Occipital lobe (tissue), 3 donors: ENCODE measurements at places on chromosomes 16 and 17.

GRCh38 chr16:48446534-48446920, 61.3 kb upstream of the SIAH1 start:
- no peak for DNase-seq

DNA sequence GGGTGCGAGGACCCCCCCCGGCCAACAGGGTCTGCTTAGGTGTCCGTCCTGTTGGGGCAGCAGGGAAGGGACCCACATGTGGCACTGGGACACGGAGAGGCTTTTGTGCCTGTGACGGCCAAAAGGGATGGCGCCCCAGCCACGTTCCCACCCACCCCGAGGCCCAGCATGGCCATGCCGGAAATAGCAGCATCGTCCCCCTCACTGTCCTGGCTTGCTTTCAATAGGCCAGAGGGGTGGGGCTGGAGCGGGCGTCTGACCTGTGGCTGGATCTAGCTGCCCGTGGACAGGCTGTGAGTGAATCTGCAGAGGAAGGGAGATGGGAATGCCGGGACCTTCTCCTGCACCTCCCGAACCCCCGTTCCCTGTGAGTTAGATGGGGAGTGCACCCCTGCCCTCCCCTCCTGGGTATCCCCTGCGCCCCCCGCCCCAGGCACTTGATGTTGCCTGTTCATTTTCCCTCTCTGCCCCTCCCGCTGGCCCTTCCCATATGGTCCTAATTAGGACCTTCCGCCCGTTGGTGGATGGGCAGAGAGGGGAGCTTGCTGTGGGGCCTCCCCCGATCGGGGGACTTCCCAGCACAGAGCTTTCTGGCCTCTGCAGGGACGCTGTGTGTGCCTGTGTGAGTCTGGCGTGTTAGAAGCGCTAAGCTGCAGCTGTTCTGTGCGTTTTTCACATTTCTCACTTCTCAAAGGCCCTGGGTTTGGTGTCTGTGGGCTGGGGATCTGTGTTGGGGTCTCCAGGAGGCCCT, 292.8 kb downstream of the SEC14L1 start:
- no peak for DNase-seq

- no peak for DNase-seq
Observed at GRCh38 chr17:2338315-2338657, 985 bp downstream of the SGSM2 start.

- no peak for DNase-seq
Observed at GRCh38 chr17:80189611-80190010, 19.8 kb downstream of the CARD14 start.

DNA sequence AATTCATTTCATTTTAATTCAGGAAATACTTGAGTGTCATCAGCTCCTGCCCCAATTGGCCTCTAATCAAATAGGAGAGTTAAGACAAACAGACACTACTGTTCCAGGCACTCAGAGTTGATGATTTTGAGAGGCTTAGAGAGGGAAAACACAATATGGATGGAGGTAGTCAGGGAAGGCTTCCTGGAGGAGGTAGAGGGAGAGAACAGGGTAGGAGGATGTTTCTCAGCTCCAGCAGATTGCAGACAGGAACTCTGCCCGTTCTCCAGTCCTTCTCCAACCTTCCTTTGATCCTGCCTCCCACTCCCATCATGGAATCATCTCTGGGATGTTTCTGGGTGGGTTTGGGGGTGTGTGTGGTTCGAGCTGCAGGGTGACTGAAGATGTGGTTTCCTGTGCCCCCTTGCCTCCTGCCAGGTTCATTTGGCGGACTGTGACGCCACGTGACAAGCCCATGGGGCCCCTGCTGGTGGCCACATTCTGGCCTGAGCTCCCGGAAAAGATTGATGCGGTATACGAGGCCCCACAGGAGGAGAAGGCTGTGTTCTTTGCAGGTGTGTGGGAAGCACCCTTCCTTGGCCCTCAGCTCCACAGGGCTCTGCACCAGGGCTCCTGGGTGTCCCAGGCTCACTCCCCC, 12.2 kb upstream of the LPCAT2 start:
- DNase-seq = no peak

- DNase-seq = no peak
Observed at GRCh38 chr17:45339646-45340605, 23.1 kb upstream of the MAP3K14 start.

GRCh38 chr17:41848788-41849187, 11.2 kb downstream of the KLHL10 start:
- no peak for DNase-seq

GRCh38 chr16:47732523-47733111, 271.5 kb downstream of the PHKB start:
- no peak for DNase-seq

GRCh38 chr16:1772362-1772907, at the start of gene EME2:
Gene EME2 (plus strand): TSS chr16:1772810. CDS start chr16:1773228, 418 bp downstream.
- DNase-seq = no peak

DNA sequence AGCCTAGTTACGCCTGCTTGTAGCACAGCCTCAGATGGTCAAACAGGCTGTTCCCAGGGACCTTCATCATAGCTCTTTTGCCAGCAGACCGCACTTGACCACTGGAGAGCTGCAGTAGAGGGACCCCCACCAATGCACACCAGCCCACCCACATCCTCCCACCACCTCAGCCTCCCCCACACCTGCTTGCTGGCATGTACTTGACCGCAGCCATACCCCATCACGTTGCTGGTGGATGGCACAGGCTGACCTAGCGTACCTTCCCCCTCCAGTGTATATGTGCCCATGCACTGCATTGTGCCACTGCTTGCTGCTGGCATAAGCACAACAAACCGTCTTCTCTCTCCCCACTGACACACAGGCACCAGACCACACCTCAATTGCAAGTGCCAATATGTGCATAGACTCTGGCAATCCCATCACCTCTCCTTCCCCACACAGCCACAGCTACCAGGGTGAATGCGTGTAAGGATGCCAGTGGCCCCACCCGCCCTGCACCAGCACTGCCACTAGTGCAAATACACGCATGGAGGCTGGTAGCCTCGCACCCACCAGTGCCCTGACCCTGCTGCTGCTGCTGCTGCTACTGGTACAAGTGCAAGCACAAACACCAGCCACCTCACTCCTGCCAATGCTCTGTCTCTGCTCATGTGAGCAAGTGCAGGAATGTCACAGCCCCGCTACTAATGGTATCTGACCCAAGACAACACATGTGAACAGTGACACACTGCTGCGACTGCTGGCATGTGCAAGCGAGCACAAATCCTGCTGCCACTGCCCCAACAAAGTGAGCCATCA, 1377.6 kb downstream of the CDH11 start:
- no peak for DNase-seq

GRCh38 chr17:1234455-1234854, 35.8 kb upstream of the BHLHA9 start:
- DNase-seq = no peak

DNA sequence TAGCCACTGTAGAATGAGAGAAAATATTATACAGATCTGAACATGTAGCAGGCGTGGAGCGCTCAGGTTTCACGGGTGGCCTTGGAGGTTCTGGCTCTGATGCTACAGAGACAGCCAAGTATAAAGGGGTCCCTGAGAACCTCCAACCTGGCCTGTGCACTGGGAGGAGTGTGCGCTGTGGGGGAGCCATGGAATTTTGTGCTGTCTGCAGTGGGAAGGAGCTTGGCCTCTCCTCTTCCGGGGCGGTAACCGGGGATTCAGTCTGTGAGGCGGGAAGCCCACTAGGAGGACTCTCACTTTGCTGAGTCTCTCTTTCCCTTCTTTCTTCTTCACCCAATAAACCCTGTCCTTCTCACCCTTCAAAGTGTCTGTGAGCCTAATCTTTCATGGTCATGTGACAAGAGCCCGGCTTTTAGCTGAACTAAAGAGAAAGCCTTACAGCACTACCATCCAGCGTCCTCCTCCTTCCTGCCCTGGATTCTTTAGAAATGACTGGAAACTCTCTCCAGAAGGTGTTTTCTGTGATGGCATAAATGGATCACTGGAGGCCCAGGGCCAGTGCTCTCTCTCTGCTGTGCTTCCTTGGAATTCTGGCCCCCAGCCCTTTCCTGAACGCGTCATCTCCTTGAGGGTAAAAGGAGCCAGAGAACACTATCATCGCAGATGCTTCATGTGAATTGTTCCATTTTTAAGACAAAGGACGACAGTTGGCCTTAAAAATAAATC, 232.1 kb upstream of the CACNG5 start:
- DNase-seq = peak; percentile 20

GRCh38 chr17:39701012-39701783, 1.3 kb downstream of the ERBB2 start:
- no peak for DNase-seq

- DNase-seq = no peak
Observed at GRCh38 chr17:76772842-76773525, 35.1 kb downstream of the MFSD11 start.

GRCh38 chr16:69438465-69438864, 14.0 kb downstream of the CYB5B start:
- DNase-seq = no peak

- no peak for DNase-seq
Observed at GRCh38 chr16:48235556-48236136, 8.5 kb upstream of the LONP2 start.

DNA sequence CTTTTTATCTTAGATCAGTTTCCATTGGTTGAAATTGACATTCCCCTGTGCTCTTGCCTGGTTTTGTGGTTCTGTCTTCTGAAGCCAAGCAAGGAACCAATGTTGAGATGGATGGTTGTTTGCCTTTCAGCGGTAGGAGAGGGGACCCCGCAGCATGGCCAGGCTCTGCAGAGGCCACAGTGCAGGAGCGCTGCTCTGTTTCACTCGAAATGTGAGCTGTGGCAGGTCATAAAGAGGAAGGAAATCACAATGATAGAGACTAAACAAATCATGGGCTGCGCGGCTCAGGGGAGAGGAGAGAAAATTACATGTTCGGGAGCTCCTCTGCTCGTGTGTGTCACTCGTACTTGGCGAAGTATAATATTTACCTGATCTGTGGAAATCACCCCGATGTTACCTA, 148.2 kb downstream of the SNX29 start:
- DNase-seq = no peak

DNA sequence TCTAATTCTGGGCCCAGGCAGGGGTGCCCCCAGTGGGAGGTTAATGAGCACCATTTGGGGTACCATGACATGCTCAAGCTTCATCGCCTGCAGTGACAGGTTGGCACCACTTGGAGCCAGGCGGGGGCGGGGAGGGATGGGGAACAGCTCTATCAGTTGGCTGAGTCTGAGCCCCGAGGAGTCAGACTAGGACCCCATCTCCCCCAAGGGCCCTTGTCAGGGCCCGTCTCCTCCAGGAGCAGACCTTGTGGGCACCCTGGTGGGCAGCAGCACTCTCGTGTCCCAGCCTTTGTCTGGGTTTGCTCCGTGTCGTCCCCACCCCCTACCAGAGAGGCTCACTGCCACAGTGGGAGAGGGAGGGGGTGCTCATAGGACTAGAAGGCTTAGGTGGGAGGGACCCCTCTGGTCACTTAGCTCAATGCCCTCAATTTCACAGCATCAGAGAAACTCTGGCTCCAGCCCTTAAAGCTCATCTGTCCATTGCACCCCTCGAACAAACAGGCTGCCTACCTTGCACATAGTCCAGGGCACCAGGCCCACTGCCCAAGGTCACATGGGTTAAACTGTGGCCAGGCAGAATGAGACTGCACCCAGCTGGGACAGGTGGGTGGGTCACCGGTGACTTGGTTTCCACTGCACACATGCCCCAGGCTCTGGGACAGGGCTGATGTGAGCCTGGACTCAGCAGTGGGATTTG, 4.1 kb downstream of the PPP1R9B start:
- DNase-seq = no peak

GRCh38 chr17:66779237-66779606, 55.7 kb upstream of the CACNG5 start:
- DNase-seq = no peak

GRCh38 chr17:50268743-50269275, 5.5 kb upstream of the TMEM92 start:
- no peak for DNase-seq

DNA sequence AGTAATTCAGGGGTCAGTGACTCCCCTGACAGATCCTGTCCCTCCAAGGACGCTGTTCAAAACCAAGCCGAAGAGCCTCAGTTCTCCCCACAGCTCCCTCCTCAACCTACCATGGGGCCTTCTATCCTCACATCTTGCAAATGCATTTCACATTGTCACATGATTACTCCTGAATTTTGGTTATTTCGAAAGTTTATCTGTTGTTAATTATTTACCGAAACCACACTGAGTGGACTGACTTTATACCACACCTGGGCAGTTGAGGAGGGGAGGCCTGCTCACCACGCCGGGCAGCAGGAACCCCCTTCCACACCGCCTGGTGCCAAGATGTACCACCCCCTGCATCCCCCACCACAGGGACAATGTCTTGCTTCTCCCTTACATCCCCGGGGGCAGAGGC, 4.7 kb downstream of the TIMP2 start:
- DNase-seq = no peak

DNA sequence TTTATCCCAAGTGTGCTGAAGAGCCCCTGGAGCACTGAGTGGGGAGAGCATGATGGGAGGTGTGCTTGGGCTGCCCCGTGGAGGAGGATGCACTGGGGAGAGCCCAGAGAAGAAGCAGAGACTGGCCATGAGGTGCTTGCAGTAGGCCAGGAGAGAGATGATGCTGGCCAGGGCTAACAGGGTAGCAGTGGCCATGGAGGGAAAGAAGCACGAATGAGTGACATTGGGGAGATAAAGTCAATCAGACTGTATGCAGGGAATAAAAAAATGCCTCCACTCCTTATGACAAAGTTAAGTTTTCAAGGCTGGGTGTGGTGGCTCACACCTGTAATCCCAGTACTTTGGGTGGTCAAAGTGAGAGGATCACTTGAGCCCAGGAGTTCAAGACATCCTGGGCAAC, 5.4 kb upstream of the TMEM220 start:
- DNase-seq = no peak

- DNase-seq = no peak
Observed at GRCh38 chr17:59415397-59415796, 83.9 kb downstream of the YPEL2 start.

- no peak for DNase-seq
Observed at GRCh38 chr16:25051406-25052150, 36.4 kb upstream of the ARHGAP17 start.

DNA sequence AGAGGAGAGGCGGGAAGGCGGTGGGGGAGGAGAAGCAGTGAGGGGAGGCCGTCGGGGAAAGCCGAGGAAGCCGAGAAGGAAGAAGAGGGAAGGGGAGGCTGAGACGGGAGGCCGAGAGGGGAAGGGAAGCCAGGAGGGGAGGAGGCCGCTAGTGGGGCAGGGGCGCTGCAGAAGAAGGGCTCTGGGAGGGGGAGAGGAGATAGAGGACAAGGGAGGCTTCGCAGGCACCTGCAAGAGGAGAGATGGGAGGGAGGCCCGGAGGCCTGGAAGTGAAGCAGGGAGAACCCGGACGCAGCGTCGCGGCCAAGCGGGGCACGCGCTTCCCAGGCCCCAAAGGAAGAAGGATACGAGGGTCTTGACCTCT, 2.3 kb downstream of the C17orf58 start:
- DNase-seq = no peak

GRCh38 chr16:53224951-53225533, 170.3 kb downstream of the CHD9 start:
- DNase-seq = no peak

GRCh38 chr17:79654350-79654959, 43.6 kb upstream of the RBFOX3 start:
- no peak for DNase-seq
